ENCODE measurements at places on chromosomes 16 and 17. TPM values are rescaled to one million over a fixed set of nuclear protein-coding genes. Genes with fewer than 3 reads are reported as not detected.

DNA sequence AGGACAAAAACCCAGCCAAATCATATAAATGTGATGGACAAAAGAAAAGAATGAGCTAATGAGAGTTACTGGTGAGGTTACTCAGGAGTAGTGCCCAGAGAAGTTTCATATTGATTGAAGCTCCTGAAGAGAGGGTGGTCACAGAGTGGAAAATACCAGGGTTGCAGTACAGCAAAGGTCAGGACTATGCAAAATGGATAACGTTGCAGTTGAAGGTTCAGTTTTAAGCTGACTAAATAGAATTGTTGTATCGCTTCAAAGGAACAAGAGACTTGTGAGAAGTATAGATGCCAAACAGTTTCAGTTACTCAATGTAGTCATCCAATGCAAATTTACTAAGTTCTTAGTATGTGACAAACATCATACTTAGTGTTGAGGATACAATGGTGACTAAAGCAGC is 47.1 kb downstream of the ABCA8 start:
- H3K4me3 ChIP-seq, result no peak overlapping the region
- no peaks in the 10 kb centered on the region for H3K36me3 ChIP-seq
- H3K27ac ChIP-seq, result no peak overlapping the region
- DNase-seq, result no peak

The TMC7 gene
- total RNA-seq, result 3.7 TPM

The SCN4A gene
- 2.4 TPM for total RNA-seq

- no peaks in the 10 kb centered on the region for H3K4me1 ChIP-seq
- DNase-seq, result peak; percentile 39
These were observed 88.0 kb downstream of the STXBP4 start for GRCh38 chr17:55056526-55056925.

GRCh38 chr17:20952183-20952582 is 90.6 kb downstream of the USP22 start:
- no peak overlapping the region for H3K27ac ChIP-seq
- no peaks in the 10 kb centered on the region for H3K27me3 ChIP-seq

The DNAI2 gene
- not detected for total RNA-seq
